NCI-H2029 treated with DMSO at 0.1 percent for 48 hours (cell line): ENCODE measurements at places on chromosomes 6 and 20.

- no peak for DNase-seq
Observed at GRCh38 chr6:124961777-124962638, at the start of gene RNF217. Gene RNF217 (plus strand): TSS chr6:124962437. CDS start chr6:124962545, 108 bp downstream.

- no peak for DNase-seq
Observed at GRCh38 chr6:34667481-34668238, 28.9 kb downstream of the ILRUN start.

DNA sequence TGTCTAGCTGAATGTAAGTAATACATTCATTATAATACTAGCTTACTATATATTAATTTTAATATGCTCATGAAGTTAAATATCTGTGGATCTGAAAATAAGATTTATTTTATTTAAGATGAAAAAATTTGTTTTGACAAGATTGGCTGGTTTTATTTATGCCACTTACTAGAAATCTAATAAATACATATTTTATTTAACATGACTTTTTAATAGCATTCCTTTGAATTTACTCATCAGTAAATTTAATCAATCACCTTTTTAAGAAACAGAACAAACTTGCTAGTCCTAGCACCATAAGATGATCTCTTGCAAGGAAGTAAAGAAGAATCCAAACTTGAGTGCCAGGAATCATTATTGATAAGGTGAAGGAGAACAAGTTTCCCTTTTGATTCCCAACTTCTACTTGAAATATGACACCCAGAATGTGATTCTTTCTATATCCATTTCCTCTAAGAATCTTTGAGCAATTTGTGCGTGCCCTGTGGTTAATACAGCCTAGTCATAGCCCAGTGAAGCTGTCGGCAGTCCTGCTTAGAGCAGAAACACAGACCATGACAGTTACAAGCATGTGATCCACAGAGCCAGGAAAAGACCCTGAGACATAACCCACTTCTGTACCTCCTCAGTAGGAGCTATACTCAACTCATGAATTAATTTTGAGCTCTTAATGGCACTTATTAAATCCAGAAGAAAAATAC lies 282.3 kb upstream of the QKI start:
- no peak for DNase-seq

DNA sequence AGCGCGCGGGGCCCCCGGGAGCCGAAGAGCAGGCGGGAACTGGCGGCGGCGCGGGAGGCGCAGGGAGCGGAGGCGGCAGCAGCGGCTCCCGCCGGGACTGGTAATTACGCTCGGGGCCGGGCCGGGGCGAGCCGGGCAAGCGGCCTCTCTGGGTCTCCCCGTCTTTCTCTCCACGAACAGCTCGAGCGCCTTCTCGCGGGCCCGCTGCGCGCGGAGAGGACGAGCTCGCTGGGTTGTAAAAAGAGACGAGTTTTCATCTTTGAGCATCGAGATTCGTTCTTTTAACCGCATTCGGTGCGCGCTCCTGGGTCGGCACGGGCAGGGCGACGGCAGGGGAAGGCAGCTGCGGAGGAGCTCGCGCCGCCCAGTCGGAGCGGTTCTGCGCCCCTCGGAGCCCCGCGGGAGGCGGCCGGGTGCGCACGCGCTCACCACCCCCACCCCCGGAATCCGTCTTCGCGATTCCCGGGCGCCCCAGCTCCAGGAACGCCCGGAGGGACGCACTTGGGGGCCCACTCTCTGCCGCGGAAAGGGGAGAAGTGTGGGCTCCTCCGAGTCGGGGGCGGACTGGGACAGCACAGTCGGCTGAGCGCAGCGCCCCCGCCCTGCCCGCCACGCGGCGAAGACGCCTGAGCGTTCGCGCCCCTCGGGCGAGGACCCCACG lies 38.0 kb downstream of the YTHDF1 start:
- no peak for DNase-seq

DNA sequence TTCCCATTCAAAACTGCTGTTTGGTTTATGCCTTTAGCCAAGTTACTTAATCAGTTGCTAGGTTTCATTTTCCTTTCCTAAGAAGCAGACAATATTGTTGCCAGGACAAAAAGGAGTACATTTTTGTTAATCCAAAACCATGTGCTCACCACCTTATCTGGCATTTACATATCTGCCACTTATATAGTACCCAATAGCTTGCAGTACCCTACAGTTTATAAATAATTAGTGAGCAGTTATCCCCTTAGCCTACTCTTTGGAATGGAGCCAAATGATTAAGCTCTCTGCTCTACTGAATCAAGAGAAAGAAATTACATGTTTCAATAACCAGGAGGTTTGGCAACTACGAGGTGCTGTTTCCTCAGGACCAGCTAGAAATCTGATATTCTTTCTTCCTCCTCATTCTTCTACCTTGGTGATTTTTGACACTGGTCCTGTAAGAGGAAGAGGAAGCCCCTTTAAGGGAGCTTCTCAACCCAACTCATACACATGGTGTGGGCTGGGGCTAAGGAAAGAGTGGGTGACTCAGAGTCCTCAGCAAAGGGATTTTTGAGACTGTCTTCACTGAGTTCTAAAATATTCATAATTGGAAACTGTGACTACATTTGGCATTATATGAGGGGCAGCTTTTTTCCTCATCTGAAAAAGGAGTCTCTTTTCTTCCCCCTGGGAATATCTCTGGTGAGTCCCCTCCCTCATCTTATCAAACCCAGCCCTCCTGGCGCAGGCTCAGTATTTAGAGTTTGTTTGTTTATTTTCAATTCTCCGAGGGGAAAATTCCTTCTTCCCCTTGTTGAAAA lies 1.5 kb downstream of the ZNFX1 start:
- DNase-seq, result peak; percentile 52

GRCh38 chr6:109955491-109955890 lies 22.6 kb upstream of the GPR6 start:
- no peak for DNase-seq

GRCh38 chr20:40651151-40651550 lies 37.9 kb downstream of the MAFB start:
- no peak for DNase-seq

DNA sequence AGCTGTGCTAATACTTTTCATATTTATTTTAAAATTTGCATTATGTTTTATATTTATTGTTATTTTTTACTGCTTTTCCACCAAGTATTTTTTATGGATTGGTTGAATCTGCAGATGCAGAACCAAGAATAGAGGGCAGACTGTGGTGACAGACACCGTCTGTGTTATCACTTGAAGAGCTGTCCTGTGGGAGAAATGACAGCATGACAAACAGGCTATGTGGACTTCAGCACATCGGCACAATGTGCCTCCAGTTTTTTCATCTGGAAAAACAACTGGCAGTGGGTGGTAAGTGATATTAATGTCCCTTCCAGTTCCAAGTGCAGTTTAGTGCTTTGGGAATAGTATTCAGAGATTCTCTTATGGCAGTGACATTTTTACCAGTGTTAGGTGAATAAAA lies 492.9 kb downstream of the PRKN start:
- no peak for DNase-seq

- DNase-seq, result no peak
Observed at GRCh38 chr6:138410972-138411880, 7.2 kb downstream of the HEBP2 start.

- DNase-seq, result no peak
Observed at GRCh38 chr6:129748212-129748900, 38.4 kb upstream of the ARHGAP18 start.

- no peak for DNase-seq
Observed at GRCh38 chr6:134314006-134314821, 3.7 kb downstream of the SGK1 start.

DNA sequence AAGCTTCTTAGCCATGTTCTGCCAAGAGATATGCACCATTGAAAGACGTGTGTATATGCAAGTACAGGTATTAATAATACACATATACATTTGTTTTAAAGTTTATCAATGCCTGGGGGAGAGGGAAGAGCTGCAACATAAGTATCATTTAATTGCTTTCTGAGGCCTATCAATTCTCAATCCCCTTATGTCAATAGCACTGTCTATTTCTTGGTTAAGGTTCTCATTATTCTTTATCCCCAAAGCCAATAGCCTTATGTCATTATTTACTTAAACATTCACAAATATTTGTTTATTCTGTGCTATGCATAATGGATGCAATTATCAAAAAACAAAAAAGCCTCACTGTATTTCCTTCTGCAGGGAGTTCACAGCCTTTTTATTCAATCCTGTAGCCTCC lies 350.3 kb upstream of the KCNQ5 start:
- DNase-seq, result no peak
